NCI-H1105 (cell line): ENCODE measurements at places on chromosomes 2 and 18.

DNA sequence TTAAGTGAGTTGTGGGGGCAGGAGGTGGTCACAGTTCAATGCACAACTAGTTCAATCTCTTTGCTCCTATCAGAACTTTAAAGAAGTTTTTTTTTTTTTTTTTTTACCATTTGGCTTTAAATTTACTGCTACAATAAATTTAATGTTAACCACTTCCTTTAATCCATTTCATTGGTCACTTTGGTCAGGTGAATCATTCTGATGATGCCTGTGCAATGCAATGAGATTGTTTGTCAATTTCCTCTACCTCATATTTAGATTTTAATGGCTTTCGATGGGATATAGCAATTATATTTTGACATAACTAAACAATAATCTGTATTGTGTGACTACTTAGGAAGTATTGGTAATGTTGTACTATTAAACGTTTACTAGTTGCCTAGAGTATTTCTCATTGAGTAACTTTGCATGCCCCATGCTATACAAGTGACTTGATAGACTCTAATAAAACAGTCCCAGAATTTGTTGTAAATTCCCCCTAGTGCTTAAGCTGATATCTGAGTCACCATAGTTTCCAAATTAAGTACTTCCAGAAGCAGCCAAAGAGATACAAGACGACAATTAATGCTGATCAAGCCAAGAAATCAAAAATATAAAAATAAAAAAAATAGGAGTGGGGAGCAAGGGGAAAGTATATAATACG, 52.9 kb upstream of the SERPINB2 start:
- no peak for DNase-seq

GRCh38 chr2:158904627-158905177, 63.7 kb upstream of the TANC1 start:
- no peak for DNase-seq

- peak; percentile 63 for DNase-seq
Observed at GRCh38 chr2:208025037-208025813, at the start of gene PLEKHM3. PLEKHM3 (minus strand) TSS chr2:208025527; CDS start chr2:208001639, 23,888 bp downstream.

DNA sequence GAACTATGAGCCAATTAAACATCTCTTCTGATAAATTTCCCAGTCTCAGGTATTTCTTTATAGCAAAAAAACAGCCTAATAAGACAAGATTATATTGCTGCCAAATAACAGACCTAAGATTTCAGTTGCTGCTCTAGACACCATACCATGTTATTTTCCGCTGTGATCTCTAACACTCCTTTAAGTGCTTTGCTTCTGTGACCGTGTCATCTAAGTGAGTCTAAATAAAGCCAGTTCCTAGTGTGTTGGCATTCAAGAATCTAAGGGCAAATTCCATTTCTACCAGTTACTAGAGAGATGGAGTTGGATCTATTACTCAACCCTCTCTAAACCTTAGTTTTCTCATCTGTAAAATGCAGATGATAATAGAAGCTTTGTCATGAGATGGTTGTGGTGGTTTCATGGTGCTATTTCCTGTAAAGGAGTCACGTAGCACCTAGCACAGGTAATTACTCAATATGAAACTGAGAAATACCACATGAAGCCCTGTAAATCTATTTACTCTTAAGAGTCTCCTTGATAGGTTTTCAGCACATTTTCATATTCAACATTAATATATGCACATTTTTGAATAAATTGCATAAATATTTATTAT, 40.5 kb downstream of the SPHKAP start:
- no peak for DNase-seq

- DNase-seq = no peak
Observed at GRCh38 chr2:71886241-71886640, 261.4 kb downstream of the CYP26B1 start.

GRCh38 chr2:16578081-16578480, 87.6 kb downstream of the CYRIA start:
- DNase-seq = no peak

DNA sequence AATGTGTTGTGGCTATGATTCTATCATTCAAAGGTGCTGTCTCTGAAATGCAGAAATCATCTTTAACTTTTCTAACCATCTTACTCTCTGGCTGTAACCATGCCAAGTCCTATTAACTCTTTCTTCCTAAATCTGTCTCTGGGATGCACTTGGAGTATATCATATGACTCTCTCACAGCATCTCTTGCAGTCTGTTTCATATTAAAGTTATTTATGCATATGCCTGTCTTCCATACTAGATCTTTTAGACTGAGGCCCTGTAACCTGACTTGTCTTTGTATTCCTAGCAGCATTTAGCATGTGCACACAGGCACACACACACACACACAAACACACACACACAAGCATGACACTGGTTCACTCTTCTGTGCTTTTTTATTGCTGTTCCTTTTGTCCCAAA, 320.6 kb downstream of the ETAA1 start:
- DNase-seq = no peak

DNA sequence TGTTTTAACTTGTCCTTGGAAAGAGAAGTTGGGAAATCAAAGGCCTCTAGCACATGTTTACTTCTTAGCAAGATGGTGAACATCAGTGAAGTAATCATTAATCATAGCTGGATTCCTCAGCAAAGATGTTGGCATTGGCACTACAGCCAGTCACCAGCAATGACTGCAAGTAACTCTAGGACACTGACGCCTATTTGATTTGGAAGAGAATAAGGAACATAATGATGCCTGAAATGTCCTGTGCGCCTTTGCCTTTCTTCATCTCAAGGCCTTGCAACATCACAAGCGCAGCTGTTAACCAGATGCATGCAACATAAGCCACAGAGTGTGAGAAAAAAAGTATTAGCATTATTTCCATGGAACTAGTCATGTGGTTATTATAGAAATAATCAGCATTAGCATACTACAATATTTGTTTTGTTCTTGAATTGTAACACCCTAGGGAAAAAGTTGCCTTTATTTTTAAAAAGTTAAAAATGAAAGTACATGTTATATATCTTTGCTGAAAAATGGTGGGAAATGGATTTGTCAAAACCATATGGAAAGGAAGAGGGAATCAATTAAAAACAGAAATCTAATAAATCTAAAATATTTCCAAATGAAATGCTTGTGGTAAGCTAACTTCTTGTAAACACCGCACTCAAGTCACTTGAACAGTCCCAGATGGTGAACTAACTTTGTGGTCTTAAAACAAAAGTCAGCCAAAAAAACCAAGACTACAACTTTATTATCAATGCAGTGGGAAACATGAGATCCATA, 55.6 kb downstream of the THADA start:
- no peak for DNase-seq

DNA sequence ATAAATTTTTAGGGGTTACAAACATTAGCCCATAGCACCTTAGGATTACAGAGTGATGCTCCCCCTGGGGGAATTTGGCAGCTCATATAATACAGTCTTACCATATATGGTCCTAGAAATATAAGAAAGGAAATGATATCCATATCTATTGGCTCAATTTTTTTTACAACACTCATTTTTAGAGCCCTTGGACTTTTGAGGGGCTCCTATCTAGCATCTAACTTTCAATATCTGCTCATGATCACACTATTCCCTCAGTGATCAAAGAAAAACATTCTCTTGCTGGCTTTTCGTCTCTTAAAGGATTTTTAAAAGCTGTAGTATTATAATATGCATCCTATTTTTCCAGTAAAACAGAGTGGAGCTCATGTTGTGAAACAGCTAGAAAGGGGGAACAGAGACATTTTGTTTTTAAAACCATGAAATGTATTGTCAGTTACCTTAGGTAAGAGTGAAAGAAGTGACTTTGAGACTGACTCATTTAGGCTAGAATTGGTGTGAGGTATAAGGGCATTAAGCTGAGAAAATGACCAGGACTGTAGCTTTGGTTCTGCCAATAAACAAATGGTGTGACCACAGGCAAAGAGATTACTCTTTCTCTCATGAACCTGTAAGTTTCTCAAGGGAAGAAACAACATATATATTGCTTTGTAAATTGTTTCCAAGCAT, 65.8 kb downstream of the ALPK2 start:
- no peak for DNase-seq

- no peak for DNase-seq
Observed at GRCh38 chr2:38619458-38620164, 16.9 kb upstream of the HNRNPLL start.

- no peak for DNase-seq
Observed at GRCh38 chr18:7452331-7452730, 114.8 kb upstream of the PTPRM start.

- DNase-seq = peak; percentile 53
Observed at GRCh38 chr2:70647873-70648481, 94.4 kb upstream of the TGFA start.

DNA sequence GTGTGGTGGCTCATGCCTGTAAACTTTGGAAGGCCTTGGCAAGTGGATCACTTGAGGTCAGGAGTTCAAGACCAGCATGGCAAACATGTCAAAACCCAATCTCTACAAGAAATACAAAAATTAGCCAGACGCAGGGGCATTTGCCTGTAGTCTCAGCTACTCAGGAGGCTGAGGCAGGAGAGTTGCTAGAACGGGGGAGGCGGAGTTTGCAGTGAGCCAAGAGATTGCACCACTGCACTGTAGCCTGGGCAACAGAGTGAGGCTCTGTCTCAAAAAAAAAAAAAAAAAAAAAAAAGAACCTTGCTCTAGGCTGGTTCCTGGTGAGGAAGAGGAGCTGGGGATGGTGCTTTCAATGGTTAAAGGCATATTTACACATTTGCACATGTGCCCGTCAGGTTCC, 129.4 kb downstream of the LYPD6B start:
- no peak for DNase-seq

- DNase-seq = no peak
Observed at GRCh38 chr18:78728784-78729467, 250.7 kb upstream of the SALL3 start.

GRCh38 chr2:187126247-187127005, 277.5 kb upstream of the ZSWIM2 start:
- DNase-seq = no peak

DNA sequence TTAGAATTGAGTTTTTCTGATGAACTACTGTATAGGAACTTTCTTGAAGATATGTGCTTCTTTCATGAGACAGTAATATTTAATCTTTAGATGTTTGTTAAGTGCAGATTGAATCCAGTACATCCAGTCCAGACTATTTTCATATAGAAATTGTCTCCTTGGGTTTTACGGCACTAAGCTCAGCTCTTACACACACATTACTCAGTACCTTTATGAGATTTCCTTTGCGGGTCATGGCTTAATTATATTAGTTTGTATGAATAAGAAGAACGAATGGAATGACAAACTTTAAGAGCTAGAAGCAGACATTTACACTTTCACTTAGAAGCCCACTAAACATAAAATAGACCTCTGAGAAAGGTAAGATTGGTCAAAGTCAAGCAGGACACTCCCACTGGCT, 223.3 kb upstream of the THUMPD2 start:
- DNase-seq = no peak
